BE2C (cell line): ENCODE measurements at places on chromosomes 3 and 15.

DNA sequence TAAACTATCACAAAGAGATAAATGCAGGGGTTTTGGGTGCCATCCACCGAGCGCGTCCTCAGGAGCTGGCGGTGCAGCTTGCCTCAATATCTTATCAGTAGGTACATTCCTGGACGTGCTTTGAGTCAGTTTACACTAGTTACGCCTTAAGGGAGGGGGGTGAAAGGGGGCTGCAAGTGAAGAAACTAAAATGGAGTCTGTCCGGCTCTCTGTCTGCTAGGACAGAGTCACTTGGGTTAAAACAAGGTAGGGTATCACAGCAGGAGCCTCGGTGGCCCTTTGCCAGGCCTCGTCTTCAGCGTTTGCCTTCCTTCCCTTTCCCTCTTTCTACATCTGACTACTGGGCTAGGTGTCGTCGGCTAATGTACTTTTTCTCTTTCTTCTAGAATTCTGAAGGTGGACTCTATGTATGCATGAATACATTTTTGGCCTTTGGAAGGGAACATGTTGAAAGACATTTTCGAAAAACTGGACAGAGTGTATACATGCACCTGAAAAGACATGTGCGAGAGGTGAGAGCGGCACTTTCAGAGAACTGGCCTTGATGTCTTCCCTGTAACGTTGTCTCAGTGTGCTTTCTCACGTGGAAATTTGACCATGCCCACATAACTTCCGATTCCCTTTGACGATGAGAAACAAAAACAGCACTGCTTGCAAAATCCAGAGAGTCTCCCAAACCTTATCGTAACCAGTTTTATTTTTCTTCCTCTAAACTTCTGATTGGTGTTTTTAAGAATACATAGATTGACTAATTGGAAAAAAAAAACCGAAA is 28.8 kb downstream of the USP13 start:
- DNase-seq: no peak

DNA sequence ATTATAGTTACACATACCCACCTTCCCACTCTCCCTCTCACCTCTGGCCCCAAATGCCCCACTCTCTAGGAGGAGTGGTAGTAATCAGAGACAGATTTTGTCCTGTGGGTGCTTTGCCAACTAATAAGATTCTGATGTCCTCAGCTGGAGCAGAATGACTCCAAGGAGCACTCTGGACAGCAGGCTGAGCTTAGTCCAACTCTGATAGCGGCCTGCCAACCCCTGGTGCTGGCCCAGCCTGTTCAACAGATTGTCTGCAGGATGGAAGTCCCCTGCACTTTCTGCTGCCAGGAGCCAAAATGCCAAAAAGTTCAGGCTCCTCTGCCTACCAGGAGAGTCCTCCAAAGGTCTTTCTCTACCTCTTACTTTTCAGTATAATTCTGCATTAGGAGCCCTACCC is 160.5 kb upstream of the UMPS start:
- no peak for DNase-seq

DNA sequence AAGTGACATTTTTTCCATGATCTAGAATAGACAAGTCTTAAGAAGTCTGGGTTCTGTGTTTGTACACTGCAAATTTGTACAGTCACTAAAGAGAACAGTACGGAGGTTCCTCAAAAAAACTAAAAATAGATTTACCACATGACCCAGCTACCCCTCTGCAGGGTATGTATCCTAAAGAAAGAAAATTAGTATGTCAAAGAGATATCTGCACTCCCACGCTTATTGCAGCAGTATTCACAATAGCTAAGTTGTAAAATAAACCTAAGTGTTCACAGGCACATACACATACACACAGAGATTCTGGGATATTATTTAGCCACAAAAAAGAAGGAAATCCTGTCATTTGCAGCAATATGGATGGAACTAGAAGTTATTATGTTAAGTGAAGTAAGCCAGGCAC is 120.4 kb downstream of the ZIC1 start:
- DNase-seq: no peak

DNA sequence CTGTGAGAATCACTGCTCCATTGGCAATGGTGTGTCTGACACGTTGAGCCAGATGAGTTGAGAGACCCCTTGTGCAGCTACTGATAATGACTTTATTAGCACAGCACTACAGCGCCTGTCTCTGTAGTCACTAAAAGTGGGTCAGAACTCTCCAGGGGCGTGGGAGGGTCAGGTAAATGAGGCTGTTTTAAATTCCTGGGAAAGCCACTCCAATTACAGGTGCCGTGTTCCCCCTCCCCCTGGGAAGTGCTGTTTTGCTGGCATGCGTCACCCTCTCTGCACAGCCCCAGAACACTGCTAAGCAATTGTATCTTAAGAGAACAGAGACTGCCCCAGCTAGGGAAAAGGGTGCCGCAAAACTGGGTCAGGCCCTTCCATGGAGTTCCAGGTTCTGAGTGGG is 21.5 kb upstream of the CPNE9 start:
- no peak for DNase-seq

- DNase-seq: no peak
These were observed 887 bp downstream of the OXTR start for GRCh38 chr3:8768364-8769087.

- no peak for DNase-seq
These were observed 71.1 kb upstream of the CLDN18 start for GRCh38 chr3:137938876-137939275.

GRCh38 chr3:159829056-159829455 is 159.6 kb upstream of the IL12A start:
- DNase-seq: no peak

DNA sequence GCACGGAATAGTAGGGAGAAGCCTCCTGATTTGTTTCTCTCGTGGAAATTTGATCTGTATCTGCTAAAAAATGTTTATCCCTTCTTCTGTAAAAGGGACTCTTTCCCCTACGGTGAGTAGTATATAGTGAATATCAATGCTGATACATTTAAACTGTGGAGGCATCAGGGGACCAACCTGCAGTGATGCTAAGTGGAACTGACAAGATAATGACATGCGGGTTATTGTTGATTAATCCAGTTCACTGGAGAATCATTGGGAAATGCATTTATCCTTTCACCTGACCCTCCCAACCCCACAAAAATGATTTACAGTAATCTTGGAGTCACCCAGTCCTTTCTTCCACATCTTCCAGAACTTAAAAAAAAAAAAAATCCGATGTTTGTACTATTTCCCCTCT is 264.8 kb downstream of the PTPRG start:
- no peak for DNase-seq
